Hematopoietic multipotent progenitor cell (in vitro differentiated cells): ENCODE measurements at places on chromosomes 7 and 10. TPM values are rescaled to one million over a fixed set of nuclear protein-coding genes. Genes with fewer than 3 reads are reported as not detected.

Gene ARHGEF5
- total RNA-seq: 4.3 TPM

- peak; percentile 39 for DNase-seq
These were observed 222.1 kb downstream of the GLI3 start for GRCh38 chr7:42014625-42015618.

GRCh38 chr7:157538321-157538720 lies 201.5 kb downstream of the DNAJB6 start:
- DNase-seq: no peak

DNA sequence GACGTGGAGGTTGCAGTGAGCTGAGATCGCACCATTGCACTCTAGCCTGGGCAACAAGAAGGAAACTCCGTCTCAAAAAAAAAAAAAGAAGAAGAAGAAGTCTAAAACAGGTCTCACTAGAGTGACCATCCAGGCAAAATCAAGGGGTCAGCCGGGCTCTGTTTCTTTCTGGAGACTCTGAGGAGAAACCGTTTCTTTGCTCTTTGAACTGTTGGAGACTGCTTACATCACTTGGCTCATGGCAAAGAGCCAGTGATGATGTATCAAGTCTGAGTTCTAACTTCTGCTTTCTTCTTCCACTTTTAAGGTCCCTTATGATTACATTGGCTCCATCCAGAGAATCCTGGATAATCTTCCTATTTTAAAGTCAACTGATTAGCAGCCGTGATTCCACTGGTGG lies 306.8 kb downstream of the WDR11 start:
- peak; percentile 44 for DNase-seq

DNA sequence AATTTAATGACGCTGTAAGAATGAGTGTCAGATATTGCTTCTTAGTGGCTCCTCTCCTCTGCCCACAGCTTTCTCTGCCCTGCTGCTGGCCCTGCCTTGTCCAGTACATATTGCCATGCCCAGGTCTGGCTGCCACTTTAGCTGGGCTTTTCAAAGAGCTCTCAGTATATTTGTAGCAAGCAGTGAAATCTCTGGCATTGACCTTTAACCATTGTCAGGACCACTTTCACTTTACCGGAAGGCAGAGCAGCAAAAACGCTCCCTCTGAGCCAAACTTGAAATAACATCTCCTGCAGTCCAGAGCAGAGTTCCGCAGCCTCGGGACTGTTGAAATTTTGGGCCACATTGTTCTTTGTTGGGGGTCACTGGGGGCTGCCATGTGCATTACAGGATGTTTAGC lies 13.8 kb downstream of the PDSS1 start:
- DNase-seq: no peak

Gene AKR1C4
- not detected for total RNA-seq

GRCh38 chr7:131829947-131830558 lies 273.6 kb upstream of the PODXL start:
- DNase-seq: no peak

Gene KBTBD2
- total RNA-seq: 45.8 TPM

Gene ZSCAN21
- total RNA-seq: 11.0 TPM

GRCh38 chr7:1535701-1536454 lies 5.4 kb downstream of the MAFK start:
- DNase-seq: no peak

- no peak for DNase-seq
These were observed 396.7 kb downstream of the AUTS2 start for GRCh38 chr7:69994886-69995542.

DNA sequence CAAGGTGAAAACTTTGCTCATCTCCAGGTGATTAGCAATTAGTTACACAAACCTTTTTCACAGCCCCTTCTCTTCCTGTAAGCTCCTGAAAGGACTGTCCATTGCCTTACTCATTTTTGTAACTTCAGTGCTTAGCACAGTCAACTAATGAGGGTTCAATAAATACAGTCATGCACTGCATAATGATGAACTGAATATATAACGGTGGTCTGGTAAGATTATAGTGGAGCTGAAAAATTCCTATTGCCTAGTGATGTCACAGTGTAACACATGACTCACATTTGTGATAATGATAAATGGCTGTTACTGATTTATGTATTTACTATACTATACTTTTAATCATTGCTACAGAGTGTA lies 12.9 kb upstream of the FAM133B start:
- no peak for DNase-seq

- peak; percentile 76 for DNase-seq
These were observed 32.6 kb downstream of the PIP4K2A start for GRCh38 chr10:22681783-22682183.

DNA sequence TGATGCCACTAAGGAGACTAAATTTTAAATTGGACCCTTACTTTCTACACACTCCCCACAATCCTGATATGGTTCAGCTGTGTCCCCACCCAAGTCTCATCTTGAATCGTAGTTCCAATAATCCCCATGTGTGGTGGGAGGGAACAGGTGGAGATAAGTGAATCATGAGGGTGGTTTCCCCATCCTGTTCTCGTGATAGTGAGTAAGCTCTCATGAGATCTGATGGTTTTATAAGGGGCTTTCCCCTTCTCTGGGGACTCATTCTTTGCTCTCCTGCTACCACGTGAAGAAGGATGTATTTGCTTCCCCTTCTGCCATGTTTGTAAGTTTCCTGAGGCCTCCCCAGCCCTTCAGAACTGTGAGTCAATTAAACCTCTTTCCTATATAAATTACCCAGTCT lies 18.4 kb upstream of the BET1 start:
- peak; percentile 29 for DNase-seq
